Central memory CD4-positive, alpha-beta T cell (primary cell): ENCODE measurements at places on chromosomes 6 and 20.
A peak's percentile ranks its signal among the peaks of the same experiment; 100 is the strongest.

- no peak for DNase-seq
Observed at GRCh38 chr20:63502671-63503172, 3.8 kb upstream of the EEF1A2 start.

DNA sequence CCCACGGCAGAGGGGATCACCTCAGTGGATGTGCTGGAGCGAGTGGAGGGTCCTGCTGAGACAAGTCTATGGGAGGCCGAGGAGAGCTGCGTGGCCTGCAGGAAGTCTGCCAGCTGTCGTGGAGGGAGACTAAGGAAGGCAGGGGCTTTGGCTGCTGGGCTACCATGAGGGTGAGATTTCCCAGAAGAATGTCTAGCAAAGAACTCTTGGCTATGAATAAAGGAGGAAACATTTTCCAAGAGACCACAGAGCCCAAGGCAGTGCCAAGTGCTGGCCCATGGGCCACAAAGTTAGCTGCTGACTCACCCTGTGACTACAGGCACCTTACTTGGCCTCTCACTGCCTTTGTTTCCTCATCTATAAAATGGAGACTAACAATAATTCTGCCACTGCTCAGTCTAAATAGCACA lies 73.4 kb downstream of the PRDM1 start:
- no peak for DNase-seq

- DNase-seq = no peak
Observed at GRCh38 chr6:109316909-109317308, 65.4 kb downstream of the CD164 start.

DNA sequence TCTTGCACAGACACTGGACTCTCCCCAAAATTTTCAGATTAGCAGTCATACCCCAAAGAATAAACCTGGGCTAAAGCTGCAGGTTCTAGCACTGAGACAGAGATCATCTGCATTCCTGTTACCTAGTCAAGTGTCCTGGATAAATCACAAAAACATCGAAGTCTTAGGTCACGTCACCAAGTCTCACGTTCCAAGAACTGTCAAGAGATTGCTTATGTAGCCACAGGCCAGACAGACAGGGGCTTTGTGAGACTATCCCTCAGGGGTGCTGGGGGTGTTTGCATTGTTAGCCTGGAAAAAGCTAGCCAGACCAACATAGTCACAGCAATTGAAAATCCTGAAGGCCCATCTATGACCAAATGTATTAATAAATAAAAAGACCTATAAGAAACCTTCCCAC lies 243.1 kb upstream of the PREP start:
- DNase-seq = no peak

DNA sequence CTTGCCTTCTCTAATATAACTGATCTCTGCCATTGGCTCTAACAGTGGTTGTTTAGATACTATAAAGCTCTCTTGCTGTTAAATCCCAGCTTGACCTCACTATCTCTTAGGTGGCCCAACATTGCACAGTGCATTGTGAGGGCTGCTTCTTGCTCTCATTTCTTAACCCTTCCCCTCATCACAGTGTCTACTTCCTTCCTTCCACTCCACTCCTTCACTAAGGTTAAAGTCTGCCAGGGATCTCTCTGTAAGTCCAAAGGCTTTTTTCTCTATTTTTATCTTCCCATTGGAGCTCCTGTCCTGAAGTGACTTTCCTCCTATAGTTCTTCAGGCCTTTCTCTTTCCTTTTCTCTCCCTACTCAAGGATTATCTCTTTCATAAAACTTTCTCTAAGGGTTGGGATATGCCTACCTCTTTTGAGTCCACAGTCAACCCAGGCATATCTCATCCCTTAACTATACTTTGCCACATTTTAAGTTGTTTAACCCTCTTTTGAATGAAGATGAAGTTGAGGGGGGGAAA lies 4.0 kb upstream of the TBC1D22B start:
- DNase-seq = no peak

DNA sequence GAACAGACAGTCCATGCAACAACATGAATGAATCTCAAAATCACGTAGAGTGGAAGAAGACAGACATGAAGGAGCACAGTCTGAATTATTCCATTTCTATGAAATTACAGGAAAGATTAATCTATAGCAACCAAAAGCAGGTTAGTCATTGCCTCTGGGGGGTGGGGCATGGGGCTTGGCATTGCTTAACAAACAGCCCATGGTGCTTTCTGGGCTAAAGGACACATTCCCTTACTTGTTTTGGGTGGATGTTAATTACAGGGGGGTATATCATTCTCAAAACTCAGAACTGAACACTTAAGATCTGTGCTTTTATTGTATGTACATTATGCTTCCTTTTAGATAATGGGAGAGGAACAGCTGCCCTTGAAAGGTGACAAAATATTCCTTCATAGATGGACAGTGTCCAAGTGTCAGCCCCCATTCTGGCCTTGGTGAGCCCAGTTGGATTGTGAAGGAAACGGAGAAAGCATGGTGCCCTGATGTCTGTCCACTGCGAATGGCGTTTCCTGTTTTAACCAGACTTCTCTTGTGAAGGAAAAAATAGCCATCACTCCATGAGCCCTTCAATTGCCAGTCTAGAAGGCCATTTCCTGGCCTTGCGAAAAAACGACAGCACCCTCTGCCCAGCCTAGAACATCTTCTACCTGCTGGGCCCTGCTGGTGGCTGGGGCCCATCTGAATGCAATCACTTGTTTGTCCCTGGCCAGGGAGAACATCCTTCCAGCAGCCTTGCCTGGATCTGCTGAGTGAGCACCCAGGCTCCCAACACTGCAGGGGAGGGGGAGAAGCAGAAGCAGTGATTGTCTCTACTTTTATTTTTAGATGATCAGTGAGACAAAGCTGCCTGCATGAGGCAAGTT lies 179.7 kb downstream of the BCAS1 start:
- DNase-seq = no peak

- no peak for DNase-seq
Observed at GRCh38 chr6:24872779-24873178, 63.0 kb downstream of the RIPOR2 start.

DNA sequence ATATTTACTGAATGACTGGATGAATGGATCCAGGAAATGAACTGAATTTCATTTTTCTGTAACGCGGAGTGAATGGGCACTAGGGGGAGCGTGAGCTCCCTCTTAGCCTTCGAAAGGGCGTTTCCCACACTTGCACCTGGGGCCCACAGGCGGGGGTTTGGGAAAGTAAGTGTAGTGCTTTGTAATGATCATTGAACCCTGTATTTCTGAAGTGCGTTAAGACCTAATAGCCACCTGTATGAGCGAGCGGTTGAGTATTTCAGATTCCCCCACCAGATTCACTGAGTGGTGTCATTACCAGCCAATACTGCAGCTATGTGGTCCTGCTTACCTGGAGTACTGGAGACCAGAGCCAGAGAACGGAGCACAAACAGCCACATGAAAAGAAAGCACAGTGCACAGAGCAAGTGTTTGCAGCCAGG lies 10.5 kb downstream of the SYTL3 start:
- peak; percentile 64 for DNase-seq

DNA sequence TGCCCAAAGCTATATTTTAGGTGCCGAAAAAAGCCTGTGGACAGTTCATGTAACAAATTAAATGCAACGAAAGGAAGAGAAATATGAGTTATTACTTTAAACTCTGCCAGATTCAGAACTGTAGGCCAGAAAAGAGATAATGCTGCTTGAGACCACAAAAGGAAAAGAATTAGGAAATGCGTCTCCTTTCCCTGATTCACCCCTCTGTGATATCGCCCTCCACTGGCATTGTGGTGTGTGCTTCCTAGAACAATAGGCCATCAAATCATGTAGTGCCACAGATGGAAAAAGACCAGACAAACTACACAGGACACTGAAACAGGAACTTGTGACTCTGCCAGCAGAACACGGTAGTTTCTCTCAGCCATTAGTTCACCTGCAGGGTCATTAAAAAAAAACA lies 14.7 kb upstream of the LAMA4 start:
- DNase-seq = no peak

GRCh38 chr6:9439621-9440330 lies 975.1 kb downstream of the TFAP2A start:
- DNase-seq = no peak

GRCh38 chr20:36482044-36482473 lies 59.3 kb upstream of the MYL9 start:
- no peak for DNase-seq

GRCh38 chr6:150191809-150192208 lies 49.0 kb downstream of the PPP1R14C start:
- no peak for DNase-seq

DNA sequence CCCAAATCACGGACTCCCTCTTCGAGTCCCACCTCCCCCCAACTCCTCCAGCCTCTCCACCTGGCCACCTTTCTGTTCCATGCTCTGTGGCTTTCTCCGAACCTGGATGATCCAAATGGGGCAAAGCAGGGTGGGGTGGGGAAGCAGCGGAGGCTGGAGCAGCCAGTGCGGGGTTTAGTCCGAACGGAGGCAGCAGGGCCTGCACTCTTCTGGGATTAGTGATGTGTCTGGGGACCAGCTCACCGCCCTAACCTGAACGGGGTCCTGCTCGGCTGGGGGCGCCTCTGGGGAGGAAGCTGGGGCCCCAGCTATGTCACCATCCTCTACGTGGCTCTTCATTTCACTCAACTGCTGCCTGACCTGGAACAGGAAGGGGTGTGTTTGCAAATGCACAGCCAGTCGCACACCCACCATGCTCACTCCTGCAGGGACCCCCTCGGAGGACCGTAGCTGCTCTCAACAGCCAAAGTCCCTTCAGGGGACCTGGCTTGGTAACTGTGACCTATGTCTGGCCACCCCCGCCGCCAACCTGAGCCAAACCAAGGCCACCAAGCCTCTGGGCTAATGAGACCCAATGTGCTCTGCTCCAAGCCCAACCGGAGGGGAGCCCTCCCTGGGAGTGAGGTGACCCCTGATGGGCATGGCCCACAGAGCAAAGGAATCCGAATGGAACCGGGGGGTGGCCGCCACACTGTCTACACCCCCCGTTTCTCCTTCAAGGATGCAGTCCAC lies 46.8 kb downstream of the DSTN start:
- no peak for DNase-seq

- no peak for DNase-seq
Observed at GRCh38 chr20:10374036-10374435, 60.0 kb downstream of the MKKS start.

GRCh38 chr6:131231103-131231502 lies 95.8 kb downstream of the AKAP7 start:
- no peak for DNase-seq

DNA sequence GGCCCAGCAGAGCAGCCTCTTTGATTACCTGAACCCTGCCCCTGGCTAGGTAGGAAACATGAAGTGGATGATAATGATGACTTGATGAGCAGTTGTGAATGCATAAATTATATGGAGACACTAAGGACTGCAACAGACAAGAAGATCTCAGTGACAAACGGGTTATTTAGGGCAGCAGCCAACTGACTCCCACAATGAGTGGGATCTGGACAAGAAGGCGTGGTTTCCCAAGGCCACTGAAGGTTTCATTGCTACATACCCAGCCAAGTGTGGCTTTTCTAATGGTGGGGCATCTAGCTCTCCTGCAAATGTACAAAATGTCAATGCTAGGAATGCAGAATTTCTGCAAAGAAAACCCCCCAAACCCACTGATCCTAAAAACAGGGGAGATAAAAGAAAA lies 29.4 kb downstream of the RING1 start:
- DNase-seq = no peak

GRCh38 chr6:147283460-147283859 lies 79.2 kb downstream of the STXBP5 start:
- no peak for DNase-seq

DNA sequence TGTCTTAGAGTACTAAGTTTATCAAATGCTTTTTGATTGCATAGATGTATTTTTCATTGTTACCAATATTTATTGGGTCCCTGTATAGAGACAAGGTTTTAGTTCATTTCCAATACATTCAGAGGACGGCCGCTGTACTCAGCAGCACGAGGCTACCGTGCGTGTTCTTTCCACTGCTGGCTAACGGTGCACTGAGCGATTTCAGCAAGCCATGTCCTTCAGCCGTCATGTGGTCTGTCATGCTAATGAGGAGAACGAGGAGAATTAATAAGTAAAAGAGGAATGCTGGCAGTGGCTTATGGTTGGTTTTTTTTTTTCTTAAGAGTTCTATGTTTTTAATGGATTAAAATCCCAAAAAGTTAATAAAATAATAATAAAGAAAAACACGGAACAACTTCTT lies 253.6 kb downstream of the ARID1B start:
- DNase-seq = no peak

DNA sequence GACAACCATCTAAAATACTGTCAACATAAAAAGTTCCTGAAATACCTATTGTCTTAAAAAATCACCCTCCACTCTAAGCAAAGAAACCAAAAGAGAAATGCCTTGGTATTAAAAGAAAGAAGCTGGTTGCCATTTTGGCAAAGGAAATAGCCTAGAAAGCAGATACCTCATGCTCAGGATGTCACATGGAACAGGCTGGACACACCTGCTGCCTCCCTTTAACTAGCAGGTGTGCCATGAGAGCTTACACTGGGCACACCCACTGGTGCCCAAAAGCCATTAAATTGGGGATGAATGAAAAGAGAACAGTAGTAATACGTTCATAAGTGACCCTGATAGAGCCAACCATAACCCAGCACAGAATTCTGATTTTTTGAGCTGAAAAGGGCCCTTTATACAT lies 1.5 kb downstream of the SLC23A2 start:
- DNase-seq = no peak

GRCh38 chr6:104418125-104418524 lies 441.6 kb downstream of the HACE1 start:
- no peak for DNase-seq

DNA sequence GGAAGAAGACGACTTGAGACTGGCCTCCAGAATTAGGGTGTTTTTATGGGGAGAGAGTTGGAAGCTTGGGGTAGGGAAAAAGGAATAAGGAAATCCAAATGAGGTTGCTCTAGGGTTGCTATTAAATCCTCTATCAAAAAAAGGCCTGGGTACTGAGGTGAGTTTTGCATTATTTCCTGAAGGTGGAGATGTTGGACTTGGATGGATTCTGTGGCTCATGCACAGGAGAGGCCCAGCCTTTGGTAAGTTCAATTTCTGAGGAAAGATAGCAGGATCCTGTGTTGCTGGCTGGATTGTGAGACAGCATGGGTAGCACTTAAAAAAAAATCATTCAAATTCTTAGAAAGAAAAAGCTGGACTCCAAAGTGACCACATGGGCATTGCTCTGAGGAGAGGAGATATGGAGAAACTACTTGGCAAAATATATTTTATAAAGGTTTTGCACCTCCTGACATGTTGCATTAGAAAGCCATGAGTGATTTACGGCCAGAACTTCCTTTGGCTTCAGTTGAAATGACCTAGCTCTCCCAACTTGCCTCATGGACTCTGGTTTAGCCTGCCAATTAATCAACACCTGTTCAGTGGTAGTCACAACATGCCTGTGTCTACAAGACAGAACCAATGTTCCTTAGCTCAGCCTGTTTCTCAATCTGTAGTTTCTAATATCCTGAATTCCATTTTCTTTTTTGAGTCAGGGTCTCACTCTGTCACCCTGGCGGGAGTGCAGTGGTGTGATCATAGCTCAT lies 152.1 kb upstream of the RALGAPA2 start:
- DNase-seq = no peak

GRCh38 chr6:67766057-67766456 lies 869.0 kb upstream of the ADGRB3 start:
- DNase-seq = no peak

GRCh38 chr6:109340811-109341210 lies 41.5 kb downstream of the CD164 start:
- no peak for DNase-seq
